Hematopoietic multipotent progenitor cell treated with erythropoietin and hydrocortisone succinate and interleukin-3 and kit ligand, for 4 days (in vitro differentiated cells): ENCODE measurements at places on chromosomes 2 and 18.

GRCh38 chr18:69968039-69968438, 20.4 kb upstream of the CD226 start:
- DNase-seq = no peak

DNA sequence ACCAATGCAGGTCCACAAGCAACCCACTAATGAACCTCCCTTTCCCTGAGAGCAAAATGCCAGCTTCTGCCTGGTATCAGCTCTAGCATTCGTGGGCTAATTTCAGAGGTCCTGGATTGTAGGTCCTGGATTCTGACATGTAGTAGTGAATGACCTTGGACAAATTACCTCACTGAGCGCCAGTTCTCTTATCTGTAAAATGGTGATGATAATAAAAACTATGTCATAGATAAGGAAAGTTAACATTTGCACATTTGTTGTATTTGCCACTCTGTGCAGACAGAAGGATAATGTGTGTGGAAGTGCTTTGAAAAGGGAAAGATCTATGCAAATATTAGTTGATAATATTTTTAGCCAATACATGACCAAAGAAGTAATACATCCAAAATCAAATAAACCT, 4.1 kb upstream of the TET3 start:
- no peak for DNase-seq

GRCh38 chr18:13930964-13931363, 15.6 kb upstream of the MC2R start:
- DNase-seq = no peak

DNA sequence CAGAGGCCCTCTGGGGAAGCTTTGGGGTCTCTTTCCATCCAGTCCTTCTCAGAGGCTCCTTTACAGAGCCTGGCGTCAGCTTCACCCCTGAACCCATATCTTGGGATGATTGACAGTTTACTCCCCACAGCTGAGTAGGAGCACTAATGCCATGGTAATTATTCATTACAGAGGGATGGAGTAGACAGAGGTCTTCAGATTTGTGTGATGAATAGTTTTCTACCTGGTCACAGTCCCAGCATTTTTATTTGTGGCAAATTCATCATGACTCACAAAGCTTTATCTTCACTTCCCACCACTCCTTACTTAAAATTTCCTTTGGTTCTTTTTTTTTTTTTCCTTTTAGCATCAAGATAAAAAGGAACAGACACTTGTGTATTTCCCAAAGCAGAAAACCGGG, 104.2 kb downstream of the CCDC85A start:
- DNase-seq = no peak

- peak; percentile 75 for DNase-seq
Measured at GRCh38 chr2:26245231-26245732, 543 bp downstream of the HADHB start.

DNA sequence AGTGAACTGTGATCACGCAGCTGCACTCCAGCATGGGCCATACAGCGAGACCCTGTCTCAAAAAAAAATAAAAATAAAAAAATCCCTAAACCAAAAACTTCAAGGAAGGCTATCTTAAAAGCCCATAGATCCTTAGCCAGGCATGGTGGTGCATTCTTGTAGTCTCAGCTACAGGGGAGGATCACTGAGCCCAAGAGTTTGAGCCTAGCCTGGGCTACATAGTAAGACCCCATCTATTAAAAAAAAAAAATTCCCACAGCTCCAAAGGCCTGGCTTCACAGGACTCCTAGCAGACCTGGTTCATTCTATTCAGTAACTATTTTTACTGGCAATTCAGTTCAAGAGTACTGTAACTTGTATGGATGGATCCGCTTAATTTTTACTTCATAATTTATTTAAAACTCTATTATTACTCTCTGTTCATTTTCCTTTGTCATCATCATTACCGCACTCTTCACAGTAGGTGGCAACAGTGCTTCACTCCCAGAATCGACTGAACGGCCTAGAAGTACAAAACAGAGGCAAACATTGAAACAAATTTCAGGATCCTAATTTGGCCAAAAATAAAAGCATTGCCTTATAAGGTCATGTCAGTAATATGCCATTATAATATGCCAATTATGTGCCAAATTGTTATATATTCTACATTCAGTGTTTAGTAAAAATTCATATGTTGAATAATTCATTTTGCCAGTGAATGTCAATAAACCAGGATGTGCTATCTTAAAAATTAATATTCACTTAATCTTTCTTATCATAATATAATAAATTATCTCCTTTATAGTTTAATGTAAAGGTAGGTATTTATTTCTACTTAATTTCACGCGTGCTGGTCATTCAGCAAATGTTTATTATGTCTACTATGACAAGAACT, 14.3 kb upstream of the STAM2 start:
- DNase-seq = peak; percentile 85

GRCh38 chr2:19881908-19882265, 19.9 kb downstream of the TTC32 start:
- no peak for DNase-seq

DNA sequence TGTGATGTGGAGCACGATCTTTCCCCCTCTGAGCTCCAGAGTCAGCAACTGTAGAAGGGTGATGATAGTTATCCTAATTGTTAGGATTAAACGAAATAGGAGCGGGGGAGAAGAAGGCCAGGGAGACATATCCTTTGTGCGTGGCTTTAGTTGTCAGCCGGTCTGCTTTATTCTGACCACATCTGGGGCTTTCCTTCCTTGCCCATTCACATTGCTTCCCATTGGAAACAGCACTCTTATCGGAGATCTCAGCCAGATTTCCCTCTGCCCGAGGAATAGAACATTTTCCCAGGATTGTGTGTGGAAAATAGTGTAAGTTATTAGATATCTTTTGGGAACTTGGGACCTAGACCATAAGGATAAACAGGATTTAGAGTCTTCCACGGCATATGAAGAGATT, 1.5 kb downstream of the RALB start:
- no peak for DNase-seq

GRCh38 chr2:2422621-2423020, 91.5 kb upstream of the MYT1L start:
- no peak for DNase-seq

- no peak for DNase-seq
Measured at GRCh38 chr2:177053038-177053437, 159.6 kb upstream of the HNRNPA3 start.

DNA sequence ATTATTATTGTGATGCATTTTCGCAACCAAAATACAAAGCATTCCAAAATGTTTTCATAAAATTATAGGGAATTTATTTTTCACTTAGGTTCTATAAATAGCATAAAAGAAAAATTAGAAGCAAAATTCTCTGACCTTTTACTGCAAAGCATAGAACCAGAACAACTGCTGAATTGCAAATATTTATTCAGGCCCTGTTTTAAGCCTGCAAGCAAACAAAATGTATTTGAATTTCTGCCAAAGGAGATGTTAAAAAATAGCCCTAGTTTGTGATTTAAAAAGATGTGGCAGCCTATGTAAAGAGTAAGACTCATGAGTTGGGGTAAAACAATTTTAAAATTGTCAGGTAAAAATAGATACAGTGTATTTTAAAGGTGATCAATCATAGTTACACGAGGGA, 138.1 kb downstream of the KCNJ3 start:
- DNase-seq = no peak

GRCh38 chr2:206160125-206160806, 571 bp downstream of the EEF1B2 start:
- DNase-seq = no peak

DNA sequence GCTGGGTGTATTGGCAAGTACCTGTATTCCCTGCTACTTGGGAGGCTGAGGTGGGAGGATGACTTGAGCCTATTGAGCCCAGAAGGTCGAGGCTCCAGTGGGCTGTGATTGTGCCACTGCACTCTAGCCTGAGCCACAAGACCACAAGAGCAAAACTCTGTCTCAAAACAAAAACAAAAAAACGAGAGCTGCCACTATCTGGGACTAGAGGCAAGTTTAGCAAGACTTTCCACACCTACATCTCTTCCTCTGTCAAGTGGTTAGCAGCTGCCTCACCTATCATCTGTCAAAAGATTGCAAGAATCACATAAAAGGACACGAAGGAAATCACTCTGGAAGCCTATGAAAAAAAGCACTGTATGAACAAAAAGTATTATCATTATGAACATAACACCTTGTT, 55.2 kb upstream of the RIOK3 start:
- no peak for DNase-seq

- DNase-seq = no peak
Measured at GRCh38 chr2:68041704-68042245, 21.0 kb downstream of the C1D start.

DNA sequence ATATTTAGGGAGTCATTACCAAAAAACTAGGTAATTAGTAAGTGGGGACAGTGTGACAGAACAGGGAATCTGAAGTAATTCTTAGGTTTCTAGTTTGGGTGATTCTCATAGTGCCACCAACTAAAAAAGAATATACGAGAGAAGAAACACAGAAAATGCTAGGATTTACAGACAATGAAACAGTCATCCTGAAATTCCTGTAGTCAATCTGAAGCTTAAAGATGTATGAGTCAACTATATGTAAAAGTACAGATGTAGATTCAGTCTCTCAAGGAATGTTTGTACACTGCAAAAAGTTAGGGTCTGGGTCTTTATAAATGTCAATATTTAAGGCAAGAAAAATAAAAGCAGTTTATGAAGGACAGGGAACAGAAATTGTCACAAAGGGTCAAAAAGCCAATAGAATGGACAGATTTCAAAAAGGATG, 107.0 kb downstream of the STRN start:
- no peak for DNase-seq

GRCh38 chr18:41226186-41226585, 728.8 kb upstream of the PIK3C3 start:
- no peak for DNase-seq

- DNase-seq = peak; percentile 80
Measured at GRCh38 chr2:227406177-227407031, 18.7 kb upstream of the SCYGR1 start.

DNA sequence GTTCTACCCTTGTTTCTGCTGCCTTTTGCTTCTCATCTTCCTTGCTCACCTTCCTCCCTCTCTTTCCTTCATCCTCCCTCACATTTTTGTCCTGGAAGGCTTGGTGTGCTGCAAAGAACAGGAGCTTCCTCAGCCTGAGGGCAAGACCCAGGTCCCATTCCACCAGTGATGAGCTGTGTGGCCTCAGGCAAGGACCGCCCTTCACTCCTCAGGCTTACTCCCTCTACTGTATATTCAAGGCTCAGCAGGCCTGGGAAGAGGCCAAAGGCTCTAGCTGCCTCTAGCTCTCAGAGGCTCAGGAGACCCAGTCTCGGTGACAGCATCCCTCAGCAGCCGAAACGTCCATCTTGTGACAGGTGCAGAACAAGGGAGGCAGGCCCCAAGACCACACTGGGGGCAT, 97.5 kb downstream of the MRO start:
- DNase-seq = no peak

DNA sequence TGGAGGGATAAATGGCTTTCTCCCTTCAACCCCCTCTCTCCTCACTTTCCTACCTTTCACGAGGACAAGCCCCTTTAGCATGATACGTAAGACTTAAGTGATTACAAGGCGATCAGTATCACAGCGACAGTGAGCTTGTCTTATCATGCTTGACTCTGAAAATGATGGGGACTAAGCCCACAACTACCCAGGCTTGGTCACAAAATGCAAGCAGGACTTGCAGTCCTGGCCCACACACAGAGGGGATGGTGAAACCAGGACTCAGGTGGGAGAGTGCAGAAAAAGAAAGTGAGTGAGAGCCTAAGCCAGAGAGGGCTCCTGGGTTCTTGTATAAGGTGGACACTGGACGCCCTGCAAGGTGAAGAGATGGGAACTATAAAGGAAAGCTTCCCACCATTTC, 95.7 kb upstream of the ARL4C start:
- DNase-seq = no peak

DNA sequence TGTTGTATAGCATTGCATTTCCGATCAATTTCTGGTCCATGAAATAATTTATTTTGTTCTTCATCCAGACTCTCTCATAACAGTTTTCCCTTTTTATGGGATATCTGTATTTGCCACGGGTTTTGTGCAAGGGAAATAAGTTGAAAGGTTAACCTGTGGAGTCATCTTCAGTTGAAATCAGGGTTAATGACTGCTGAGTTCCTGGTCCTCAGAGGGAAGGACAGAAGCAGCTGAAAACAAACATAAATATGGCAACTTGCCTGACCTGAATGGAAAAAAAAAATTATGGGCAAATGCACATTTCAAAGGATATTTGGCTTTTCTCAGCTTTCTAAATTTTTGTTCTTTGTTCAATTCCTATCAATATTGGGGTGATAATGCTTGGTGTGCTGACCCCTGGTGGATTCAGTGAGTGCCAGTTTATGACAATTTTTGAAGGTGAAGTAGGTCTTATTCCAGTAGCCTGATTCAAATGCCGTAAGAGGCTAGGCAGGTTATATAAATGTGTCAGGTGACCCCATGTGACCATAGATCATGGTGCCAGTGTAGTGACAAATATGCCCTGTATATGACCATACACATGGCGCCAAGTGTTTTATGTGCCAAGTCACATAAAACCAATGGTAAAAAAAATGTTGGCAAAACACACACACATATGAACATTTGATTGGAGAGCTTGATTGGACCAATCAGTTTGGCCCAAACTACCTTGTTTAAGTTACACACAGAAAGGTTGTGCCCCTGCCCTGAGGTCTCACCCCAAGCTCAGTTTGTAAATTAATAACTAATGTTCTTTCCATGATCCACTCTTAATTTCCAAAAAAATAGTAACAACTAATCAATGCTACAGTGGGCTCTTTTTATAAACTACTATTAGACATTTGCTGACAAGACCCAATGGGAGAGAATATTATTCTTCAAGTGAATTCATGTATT, 47.6 kb upstream of the FAM124B start:
- DNase-seq = peak; percentile 80

DNA sequence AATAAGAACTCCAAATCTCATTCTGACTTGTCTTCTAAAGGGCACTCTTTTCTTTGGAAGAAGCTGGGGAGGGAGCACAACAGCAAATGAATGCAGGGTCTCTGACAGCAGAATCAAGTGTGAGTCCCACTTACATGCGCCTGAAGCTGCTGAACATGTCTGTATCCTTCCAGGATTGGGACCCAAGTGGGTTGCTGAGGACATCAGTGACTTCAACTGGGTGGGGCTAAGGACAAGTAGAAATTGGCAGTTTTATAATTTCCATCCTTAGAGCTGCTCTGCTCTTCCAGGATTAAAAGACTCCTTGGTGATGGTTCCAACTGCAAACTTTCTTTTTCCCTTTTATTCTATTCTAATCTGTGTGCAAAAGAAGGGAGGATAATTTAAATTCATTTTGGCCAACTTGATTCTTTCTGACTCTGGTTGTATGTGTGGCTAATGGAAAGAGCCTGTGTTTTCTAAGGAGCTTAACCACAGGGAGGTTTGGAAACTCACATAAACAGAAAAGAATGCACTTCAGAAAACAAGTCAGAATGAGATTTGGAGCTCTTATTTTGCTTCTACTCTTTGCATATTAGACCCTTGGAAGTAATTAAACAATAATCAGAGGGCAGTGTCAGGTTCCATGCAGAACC, 20.6 kb downstream of the ANTXR1 start:
- DNase-seq = no peak

GRCh38 chr2:30422444-30423040, 24.5 kb upstream of the LCLAT1 start:
- DNase-seq = peak; percentile 84

GRCh38 chr2:101717071-101717845, 19.8 kb downstream of the MAP4K4 start:
- DNase-seq = peak; percentile 26

- DNase-seq = no peak
Measured at GRCh38 chr2:16088802-16089112, 148.4 kb downstream of the MYCN start.
